Fibroblast of skin of right biceps (primary cell): ENCODE measurements at places on chromosomes 12 and 14.

DNA sequence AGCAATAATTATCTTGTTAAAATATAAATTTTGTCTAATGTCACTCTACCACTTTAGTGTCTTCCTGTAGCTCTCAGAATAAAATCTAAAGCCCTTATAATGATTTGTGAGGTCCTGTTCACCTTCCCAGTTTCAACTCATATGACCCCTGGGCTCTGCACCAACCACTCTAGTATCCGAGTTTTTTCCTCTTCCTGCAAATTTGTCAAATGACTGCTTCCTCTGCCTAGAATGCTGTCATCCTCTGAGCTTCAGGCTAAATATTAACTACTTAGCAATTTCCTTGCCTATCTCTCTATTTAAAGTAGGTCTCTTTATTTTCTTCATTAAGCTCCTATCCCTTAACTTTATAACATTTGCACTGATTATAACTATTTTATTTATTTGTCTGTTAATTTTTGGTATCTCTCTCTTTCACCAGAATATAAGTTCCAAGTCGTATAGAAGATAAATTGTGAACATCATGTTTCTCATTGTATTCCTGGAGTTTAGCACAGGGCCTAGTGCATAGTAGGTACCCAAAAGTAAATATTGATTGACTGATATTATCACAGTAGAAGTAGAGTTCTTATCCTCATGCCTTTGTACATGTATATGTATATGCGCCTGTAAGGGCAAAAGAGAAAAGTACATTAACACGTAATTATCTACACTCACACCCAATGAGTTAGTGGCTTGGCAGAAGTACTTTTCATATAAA, 196.0 kb downstream of the BCAT1 start:
- no peak for DNase-seq

DNA sequence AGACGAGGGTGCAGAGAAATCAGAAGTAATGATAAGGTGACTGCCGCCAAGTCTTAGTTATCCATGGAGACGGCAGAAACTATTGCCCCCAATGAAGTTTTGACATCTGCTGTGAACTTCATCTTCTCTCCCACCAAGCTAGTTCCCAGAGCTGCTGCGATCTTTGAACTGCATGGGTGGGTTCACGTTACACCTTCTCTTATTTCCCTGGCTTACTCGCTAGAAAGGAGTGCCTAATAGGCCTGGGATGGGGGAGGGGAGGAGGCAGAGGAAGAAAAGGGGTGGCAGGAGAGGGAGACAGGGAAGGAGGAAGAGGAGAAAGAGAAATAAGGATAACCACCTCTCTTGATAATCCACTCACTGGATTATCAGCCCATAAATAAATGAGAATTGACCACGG, 157.1 kb downstream of the NTF3 start:
- no peak for DNase-seq

DNA sequence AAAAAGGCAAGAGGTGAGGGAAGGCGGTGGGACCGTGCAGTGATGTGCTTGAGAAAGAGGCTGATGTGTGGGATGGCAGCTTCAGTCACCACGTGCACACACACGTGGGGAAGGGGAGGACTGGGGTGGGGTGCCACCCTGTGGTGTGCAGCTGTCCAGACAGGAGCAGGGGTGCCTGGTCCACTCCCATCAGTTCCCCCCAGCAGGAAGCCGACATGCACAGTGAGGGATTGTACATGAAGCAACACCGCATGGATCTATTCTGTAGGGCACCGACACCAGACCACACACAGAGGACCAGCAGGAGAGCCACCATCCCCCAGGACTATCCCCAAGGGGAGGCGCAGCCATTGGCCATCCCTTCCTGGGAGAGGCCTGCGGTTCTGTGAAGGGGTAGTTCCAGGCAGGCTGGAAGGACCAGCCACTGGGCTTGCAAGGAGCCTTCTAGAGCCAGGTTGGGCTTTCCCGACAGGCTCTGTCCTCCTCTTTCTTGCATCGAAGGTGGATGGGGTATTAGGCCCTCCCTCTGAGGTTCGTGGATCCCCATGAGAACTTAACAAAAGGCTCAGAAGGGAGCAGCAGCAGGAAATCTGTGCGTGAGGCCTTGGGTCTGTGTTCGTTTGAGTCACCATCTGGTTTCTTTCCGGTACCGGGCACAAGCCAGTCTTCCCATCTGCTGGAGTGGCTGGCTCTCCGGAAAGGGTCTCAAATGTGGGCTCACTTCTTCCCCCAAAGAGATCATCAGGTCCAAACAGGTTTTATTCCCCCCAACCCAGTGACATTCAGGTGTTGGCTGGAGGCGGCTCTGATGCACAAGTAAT, 59.8 kb downstream of the PLEKHG3 start:
- peak; percentile 66 for DNase-seq

DNA sequence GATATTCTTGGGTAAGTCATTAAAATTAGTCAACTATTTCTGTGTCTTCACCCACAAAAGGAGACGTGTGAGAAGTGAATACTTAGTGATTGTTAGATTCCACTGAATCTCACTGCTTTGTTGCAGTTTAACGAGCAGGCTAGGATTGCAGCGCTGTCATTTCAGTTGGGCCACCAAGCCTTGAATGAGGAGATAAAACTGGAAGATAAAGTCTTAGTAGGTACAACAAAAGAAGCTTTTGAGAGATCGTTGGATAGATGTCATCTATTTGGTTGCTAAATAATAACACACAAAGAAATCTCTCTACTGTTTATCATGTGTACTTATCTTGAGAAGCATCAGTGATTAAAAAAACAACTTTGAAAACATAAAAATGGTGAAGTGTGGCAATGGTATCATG, 132.3 kb downstream of the RGS6 start:
- DNase-seq, result no peak

GRCh38 chr12:109912855-109913321, 12.8 kb downstream of the TCHP start:
- no peak for DNase-seq

- peak; percentile 68 for DNase-seq
Measured at GRCh38 chr12:106113042-106113441, 25.7 kb downstream of the NUAK1 start.
